Stimulated activated CD8-positive, alpha-beta memory T cell treated with anti-CD3 and anti-CD28 coated beads, Interleukin-4, amount 100 ng/mL, for 4 hours (primary cell): ENCODE measurements at places on chromosomes 1 and 21.

DNA sequence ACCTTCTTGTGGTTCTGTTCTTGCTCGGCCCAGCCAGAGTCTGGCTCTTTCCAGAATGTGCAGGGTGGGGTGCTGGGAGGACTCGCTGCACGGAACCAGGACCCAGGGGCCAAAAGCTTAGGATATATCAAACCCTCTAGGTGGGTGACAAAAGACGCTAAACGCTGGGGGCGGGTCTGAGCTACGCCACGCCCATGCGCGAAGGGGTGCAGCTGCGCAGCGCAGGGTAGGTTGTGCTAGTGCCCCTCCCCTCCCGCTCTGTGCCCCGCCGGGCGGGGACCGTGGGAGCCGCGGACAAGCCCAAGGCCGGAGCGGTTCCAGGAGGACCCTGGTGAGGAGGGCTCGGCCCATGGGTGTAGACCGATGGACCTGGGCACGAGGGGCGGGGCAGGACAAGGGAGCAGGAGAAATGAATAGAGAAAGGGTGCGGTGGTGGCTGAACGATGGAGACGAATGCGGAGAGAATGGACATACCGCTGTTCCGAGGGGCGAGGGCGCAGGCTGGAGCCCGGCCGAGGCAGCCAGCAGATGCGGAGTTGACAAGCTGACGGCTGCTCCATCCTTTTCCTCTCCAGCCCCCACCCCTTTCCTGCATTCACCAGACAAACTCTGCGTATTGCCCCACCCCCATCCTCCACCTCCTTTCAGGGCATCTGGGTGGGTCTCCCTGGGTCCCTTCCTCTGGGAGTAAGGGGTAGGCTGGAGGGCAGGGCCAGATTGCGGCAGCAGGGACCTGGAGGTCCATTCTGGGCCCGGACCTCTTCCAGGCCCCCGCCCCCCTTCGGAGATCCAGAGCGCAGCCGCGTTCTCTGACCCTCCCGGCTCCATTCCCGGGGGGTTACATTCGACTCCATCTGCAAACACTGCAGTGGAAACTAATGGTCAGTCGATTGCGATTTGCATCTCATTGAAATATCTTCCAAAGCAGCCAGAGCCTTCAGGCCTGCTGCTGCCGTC, at the start of gene RUSC1:
TSS of gene RUSC1 (plus strand) at position 234 of the 957 bp plus-strand sequence. CDS start 880 bp downstream, outside the sequence.
- peak; percentile 45 for DNase-seq

- DNase-seq, result no peak
Measured at GRCh38 chr1:5485968-5486696, 506.1 kb downstream of the NPHP4 start.

DNA sequence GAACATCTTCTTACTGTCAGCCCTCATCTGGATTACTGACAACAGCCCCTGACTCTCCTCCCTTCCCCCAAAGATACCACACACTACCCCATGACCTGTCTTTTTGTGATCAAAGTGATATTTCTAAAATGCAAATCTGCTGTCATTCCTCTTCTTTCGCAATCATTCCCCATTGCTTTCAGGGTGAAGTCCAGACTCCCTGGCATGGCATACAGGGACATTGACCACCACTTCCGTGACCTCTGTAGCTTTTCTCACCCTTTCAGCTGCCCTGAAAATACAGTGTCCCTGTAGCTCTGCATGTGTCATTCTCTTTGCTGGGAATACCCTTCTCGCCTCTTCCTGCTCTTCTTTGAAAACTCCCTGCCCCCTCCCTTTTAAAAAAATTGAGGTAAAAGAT, 4.1 kb downstream of the SERINC2 start:
- no peak for DNase-seq

DNA sequence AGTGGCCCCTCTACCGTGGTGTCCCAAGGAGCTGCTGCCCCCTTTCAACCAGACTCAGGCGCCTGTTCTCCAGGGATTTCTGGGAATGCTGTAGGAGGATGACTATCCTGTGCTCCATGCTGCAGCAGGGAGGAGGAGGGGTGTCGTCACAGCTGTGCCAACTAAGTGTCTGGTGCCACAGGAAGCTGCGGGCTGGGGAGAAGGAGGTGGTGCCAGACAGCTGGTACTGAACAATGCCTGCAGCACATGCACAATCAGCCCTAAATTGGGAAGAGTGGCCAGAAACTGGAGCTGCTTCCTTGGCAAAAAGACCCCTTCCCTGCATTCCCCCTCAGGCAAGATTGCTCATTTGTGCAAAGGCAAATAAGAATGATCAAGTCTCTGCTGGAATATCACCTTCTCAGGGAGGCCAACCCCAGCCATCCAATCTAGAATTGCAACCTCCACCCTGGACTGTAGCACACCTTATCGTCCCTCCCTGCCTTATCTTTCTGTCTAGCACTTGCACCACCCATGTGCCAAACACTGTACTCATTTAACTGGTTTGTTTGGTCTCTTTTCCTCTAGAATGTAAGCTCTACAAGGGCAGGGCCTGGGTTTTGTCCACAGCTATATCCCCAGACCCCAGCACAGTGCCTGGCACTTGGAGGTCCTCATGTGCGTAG, 33.3 kb downstream of the LAMB3 start:
- no peak for DNase-seq

- no peak for DNase-seq
Measured at GRCh38 chr1:18480315-18481189, at the start of gene KLHDC7A. Gene KLHDC7A, plus strand, starts transcription at chr1:18480930. Its CDS starts 52 bp downstream, at chr1:18480982.

- no peak for DNase-seq
Measured at GRCh38 chr21:42829954-42830353, 49.4 kb downstream of the WDR4 start.

GRCh38 chr1:85275701-85276214, 674 bp downstream of the BCL10 start:
- no peak for DNase-seq

- DNase-seq, result no peak
Measured at GRCh38 chr1:45879885-45880598, 76.6 kb downstream of the MAST2 start.

- no peak for DNase-seq
Measured at GRCh38 chr1:232383455-232384123, 246.3 kb downstream of the SIPA1L2 start.

DNA sequence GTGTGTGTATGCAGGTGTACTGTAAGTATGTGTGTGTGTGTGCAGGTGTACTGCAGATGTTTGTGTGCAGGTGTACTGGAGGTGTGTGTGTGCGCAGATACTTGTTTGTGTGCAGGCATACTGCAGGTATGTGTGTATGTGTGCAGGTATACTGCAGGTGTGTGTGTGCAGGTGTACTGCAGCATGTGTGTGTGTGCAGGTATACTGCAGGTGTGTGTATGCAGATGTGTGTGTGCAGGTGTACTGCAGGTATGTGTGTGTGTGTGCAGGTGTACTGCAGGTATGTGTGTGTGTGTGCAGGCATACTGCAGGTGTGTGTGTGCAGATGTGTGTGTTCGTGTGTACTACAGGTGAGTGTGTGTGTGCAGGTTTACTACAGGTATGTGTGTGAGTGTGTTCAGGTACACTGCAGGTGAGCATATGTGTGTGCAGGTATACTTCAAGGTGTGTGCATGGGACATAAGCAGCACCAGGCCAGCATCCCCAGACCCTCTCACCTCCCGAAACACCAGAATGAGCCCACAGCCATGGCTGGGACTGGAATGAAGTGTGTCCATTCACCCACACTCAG, 97.5 kb downstream of the DMRTB1 start:
- no peak for DNase-seq

DNA sequence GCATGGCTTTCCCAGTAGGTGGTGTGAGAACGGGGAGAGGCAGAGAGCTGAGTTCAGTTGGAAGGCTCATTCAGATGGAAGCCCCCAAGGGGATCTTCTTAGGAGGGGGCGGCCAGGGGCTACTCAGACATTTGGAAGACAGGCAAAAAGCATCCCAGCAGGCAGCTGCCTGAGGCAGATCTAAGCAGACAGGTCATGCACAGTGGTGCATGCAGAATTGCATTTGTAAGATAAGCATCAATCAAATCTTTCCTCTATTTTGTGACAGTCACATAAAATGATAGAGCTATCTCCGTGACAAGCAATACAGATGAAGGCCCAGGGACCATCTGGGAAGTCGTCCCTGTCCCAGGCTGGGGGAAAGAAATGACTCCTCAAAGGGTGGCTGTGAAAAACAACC, 3.8 kb downstream of the RAB3B start:
- DNase-seq, result no peak

DNA sequence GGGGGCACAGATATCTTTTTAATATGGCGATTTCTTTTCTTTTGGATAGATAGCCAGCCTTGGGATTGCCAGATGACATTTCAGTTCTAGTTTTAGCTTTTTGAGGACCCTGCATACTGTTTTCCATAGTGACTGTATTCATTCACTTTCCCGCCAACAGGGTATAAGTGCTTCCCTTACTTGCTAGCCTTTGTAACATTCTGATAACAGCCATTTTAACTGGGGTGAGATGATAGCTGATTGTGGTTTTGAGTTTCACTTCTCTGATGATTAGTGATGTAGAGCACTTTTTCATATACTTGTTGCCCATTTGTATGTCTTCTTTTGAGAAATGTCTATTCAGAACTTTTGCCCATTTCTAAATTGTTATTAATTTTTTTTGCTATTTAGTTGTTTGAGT, 151.9 kb downstream of the NTPCR start:
- DNase-seq, result no peak

- no peak for DNase-seq
Measured at GRCh38 chr1:22379566-22379965, 72.1 kb upstream of the ZBTB40 start.

GRCh38 chr1:82260051-82260450, 459.3 kb downstream of the ADGRL2 start:
- DNase-seq, result no peak

GRCh38 chr1:224273641-224274040, 56.3 kb downstream of the NVL start:
- DNase-seq, result no peak

DNA sequence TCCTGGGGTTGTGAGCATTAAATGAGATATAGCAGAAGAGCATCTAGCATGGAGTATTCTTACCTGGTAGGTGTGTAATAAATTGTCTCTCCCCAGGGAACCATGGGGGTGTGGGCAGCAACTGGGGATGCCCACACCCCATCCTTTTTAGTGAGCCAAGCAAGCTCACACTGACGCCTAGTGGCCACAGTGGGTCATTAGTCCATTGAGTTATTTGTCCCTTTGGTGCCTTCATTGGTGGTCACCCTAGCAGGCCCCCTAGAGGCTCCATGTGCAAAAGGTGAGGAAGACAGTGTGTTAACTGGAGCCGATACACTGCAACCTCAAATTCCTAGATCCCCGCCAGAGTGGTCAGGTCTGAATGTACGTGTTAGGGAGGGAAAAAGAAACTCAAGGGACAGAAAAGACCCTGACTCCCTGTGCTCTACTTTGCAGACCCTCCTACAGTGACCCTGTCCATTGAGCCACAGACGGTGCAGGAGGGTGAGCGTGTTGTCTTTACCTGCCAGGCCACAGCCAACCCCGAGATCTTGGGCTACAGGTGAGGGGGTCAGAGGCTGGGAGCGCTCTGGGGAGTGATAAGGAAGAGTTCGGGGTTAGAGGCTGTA, 93.3 kb upstream of the CD1D start:
- no peak for DNase-seq

DNA sequence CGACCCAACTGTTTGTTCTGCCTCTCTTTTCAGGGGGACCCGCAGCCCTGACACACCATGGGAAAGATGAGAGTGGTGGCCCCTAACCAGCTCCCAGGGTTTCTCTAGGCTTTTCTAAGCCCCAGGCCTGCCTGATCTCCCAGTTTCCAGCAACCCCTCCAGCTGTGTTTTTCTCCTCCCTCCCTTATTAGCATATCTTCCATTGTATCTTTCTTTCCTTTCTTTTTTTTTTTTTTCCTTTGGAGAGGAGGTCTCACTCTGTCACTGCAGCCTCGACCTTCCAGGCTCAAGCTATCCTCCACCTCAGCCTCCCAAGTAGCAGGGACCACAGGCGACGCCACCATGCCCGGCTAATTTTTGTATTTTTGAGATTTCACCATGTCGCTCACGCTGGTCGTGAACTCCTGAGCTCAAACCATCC, 1.8 kb upstream of the CERS2 start:
- no peak for DNase-seq

GRCh38 chr1:6414443-6414844, 5.3 kb downstream of the HES2 start:
- no peak for DNase-seq

DNA sequence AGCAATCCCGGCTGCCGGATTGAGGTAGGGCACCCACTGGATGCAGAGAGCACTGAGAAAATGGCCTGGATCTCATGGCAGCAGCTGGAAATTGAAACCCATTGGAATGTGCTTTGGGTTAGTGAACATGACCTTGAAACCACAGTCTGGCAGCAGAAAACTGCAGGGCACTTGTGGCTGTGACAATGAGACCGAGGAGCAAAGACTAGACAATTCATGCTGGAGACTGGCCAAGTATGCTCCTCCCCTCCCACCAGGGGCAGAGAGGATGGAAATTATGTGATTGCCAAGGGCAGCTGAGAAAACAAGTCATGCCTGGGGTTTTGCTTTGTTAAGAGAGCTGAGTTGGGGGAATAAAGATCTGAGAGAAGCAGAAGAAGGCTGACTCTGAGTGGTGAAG, 60.7 kb downstream of the ZNF697 start:
- DNase-seq, result no peak

GRCh38 chr1:245961137-245961540, 545.9 kb downstream of the SMYD3 start:
- no peak for DNase-seq

DNA sequence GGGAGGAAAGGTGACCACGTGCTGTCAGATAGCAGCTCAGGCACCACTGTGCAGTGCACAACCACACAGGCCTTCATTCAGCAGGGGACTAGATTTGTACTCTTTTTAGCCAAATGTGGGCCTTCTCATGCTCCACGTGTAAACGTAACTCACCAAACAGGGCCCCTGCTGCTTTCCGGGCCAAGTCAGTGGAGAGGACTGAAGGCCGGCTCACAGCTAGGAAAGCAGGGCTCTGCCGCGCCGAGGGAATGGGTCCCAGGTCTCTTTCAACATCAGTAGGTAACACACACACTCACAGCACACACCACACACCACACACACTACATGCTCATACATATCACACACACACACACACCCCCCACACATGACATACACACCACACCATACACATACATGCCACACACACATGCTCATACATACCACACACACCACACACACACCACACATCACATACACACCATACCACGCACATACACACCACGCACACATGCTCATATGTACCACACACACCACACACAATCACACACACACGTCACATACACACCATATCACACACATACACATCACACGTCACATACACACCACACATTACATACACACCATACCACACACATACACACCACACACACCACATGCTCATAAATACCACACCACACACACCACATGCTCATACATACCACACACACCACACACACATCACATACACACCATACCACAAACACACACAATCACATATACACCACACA, 124.0 kb upstream of the ERG start:
- DNase-seq, result no peak

- peak; percentile 51 for DNase-seq
Measured at GRCh38 chr1:32249831-32250525, 1.1 kb upstream of the LCK start.

GRCh38 chr1:29062157-29062942, 61.4 kb downstream of the TMEM200B start:
- no peak for DNase-seq

- DNase-seq, result no peak
Measured at GRCh38 chr1:88883156-88883555, 8.2 kb downstream of the GTF2B start.
